Brain (organoid and tissue), 16 donors: ENCODE measurements at places on chromosomes 11 and 22.

DNA sequence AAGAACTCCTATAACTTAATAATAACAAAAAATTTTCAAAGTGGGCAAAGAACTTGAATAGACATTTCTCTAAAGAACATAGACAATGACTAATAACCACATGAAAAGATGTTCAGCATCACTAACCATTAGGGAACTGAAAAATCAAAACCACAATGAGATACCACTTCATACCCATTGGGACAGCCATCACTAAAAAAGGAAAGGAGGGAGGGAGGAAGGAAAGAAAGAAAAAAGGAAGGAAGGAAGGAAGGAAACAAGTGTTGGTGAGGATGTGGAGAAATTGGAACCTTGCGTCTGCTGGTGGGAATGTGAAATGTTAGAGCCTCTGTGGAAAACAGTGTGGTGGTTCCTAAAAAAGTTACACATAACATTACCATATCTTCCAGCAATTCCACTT, 55.8 kb downstream of the MS4A13 start:
- no peak for DNase-seq

DNA sequence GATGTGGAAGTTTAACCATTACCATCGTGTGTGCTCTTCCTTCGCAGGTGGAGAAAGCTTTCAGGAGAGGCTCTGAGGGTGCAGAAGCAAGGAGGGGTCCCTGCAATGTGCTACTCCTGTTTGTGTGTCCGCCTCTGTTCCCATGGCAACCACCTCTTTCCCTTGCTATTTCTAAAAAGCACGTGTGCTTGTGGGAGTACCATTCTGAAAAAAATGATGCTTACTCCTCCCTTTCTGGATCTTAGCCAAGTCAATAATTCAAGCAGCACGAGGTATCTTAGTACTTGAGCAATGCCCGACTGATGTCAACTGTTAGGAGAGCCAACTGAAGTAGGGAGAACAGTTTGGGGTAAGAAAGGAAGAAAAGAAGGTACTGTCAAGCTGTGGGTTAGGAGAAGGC, 628.7 kb downstream of the NTM start:
- DNase-seq: peak; percentile 83

DNA sequence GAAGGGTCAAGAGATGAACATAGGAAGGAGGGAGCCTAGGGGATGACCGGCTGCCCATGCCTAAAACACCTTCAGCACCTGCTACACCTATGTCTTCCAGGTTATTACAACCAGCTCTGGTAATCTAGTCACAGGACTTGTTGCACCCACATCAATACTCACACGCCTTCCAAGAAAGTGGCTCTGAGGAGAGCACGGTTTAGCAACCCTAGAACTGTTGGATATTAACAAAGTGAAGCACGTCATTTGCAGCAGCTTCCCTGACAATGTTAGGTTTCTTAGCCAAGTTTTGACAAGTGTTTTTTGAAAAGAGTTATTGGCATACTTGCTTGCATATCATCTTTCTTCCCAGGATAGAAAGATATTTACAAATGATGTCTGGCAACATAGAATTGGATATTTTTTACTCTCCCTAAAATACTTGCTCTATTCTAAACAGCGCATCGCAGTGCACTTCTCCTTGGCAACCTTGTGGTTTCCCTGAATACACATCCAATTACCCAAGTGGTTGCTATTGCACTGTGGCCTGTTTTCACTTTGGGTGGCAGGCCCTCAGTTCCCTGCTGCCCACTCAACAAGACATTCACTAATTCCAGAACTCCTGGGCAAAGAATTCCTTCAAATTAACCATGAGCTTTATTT, 94.3 kb upstream of the ARHGAP42 start:
- peak; percentile 95 for DNase-seq

GRCh38 chr22:27720860-27721259, 80.7 kb downstream of the MN1 start:
- DNase-seq: no peak

GRCh38 chr22:35721960-35722359, 4.3 kb downstream of the APOL5 start:
- DNase-seq: no peak

- DNase-seq: no peak
Observed at GRCh38 chr11:94325681-94326080, 21.3 kb downstream of the IZUMO1R start.
